ENCODE measurements at places on chromosomes 11 and 22.

- no peaks in the 10 kb centered on the region for H3K27me3 ChIP-seq
- no peak overlapping the region for H3K27ac ChIP-seq
- H3K4me1 ChIP-seq, result no peaks in the 10 kb centered on the region
These were observed 157.9 kb upstream of the CARD18 start for GRCh38 chr11:105297463-105297862.

- H3K4me1 ChIP-seq, result peaks cover 8% of the 10 kb centered on the region
- H3K27ac ChIP-seq, result no peak overlapping the region
- H3K4me3 ChIP-seq, result peak overlapping the region; percentile 63
- peaks cover 100% of the 10 kb centered on the region for H3K27me3 ChIP-seq
These were observed 6.2 kb upstream of the ALX4 start for GRCh38 chr11:44315947-44316658.

DNA sequence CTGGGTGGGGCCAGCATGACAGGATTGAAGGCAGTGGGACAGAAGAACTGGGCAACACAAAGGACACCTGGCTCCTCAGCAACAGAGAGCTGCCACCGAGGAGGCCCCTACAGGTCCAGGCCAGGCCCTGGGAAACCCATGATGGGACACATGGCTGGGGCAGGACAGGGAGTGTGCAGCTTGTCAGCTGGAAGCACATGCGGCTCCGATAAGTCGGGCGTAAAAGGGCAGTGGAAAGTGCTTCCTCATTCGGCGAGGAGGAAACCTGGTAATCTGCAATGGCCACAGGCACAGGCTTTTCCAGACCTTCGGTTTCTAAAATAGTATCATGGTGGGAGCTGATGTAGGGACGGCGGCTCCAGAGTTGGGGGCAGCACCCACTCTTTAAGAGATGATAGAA, 16.5 kb downstream of the GNAZ start:
- no peaks in the 10 kb centered on the region for H3K27me3 ChIP-seq
- DNase-seq, result no peak
- no peak overlapping the region for H3K4me3 ChIP-seq
- no peaks in the 10 kb centered on the region for H3K36me3 ChIP-seq
- peaks cover 6% of the 10 kb centered on the region for H3K4me1 ChIP-seq
- no peak overlapping the region for H3K27ac ChIP-seq

GRCh38 chr11:75594211-75594610, 32.2 kb downstream of the SERPINH1 start:
- H3K36me3 ChIP-seq, result no peaks in the 10 kb centered on the region
- H3K27me3 ChIP-seq, result peaks cover 7% of the 10 kb centered on the region
- DNase-seq, result no peak
- no peak overlapping the region for H3K4me3 ChIP-seq
- peak overlapping the region; percentile 18 for H3K27ac ChIP-seq

GRCh38 chr22:49208004-49208402, 619.7 kb downstream of the BRD1 start:
- H3K4me1 ChIP-seq, result no peaks in the 10 kb centered on the region
- DNase-seq, result no peak
- H3K4me3 ChIP-seq, result no peak overlapping the region
- H3K36me3 ChIP-seq, result no peaks in the 10 kb centered on the region
- H3K27ac ChIP-seq, result no peak overlapping the region

- no peaks in the 10 kb centered on the region for H3K36me3 ChIP-seq
- H3K27me3 ChIP-seq, result no peaks in the 10 kb centered on the region
- H3K4me3 ChIP-seq, result no peak overlapping the region
These were observed 1206.6 kb upstream of the RAG2 start for GRCh38 chr11:37804666-37805065.

- no peaks in the 10 kb centered on the region for H3K4me1 ChIP-seq
- H3K27me3 ChIP-seq, result no peaks in the 10 kb centered on the region
- H3K36me3 ChIP-seq, result peaks cover 51% of the 10 kb centered on the region
- DNase-seq, result no peak
- no peak overlapping the region for H3K4me3 ChIP-seq
These were observed 18.7 kb upstream of the NAT10 start for GRCh38 chr11:34086554-34087283.

Data from progenitor cell of endocrine pancreas (in vitro differentiated cells).